Uterus (tissue), 4 donors: ENCODE measurements at places on chromosomes 5 and 9. TPM values are rescaled to one million over a fixed set of nuclear protein-coding genes. Genes with fewer than 3 reads are reported as not detected.

The ANKRD33B gene
- total RNA-seq: 24.1 TPM

The RASGRF2 gene
- total RNA-seq: 10.9 TPM

The SLC27A6 gene
- total RNA-seq: not detected

The PKD2L2 gene
- not detected for total RNA-seq

The CARD9 gene
- total RNA-seq: 2.1 TPM

The SLC4A9 gene
- not detected for total RNA-seq

The LECT2 gene
- not detected for total RNA-seq

The PAPPA gene
- total RNA-seq: 4.2 TPM

The TIGD6 gene
- 6.8 TPM for total RNA-seq

The OR1L1 gene
- total RNA-seq: not detected

The DMRTA1 gene
- total RNA-seq: 0.76 TPM

The SCGB3A1 gene
- total RNA-seq: not detected

- no peak for DNase-seq
These were observed 1.8 kb upstream of the SH2D3C start for GRCh38 chr9:127780126-127780885.

GRCh38 chr5:30838936-30839496, 354.5 kb upstream of the CDH6 start:
- no peak for DNase-seq

- no peak for DNase-seq
These were observed 50.6 kb downstream of the FBXL7 start for GRCh38 chr5:15550502-15551112.

DNA sequence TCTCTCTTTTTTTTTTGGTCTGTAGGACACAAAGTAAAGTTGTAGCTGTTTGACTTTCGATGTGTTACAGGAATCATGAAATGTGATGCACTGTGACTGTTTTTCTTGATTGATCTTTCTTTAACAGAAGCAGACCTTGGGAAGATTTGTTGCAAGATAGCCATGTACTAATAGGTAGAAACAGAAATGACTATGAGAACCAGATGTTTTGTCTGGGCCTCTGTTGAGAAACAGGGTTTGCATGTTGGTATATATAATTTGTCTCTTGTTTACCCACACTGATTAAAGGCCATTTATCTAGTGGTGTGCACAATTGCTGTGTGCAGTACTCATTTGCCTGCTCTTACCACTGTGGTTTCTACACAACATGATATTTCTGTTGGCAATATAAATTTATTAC, 125.1 kb downstream of the HACD4 start:
- no peak for DNase-seq

- no peak for DNase-seq
These were observed 22.3 kb downstream of the NTNG2 start for GRCh38 chr9:132184124-132184523.

- no peak for DNase-seq
These were observed 45.4 kb downstream of the RCL1 start for GRCh38 chr9:4838189-4838546.

GRCh38 chr5:181087309-181087708, 43.7 kb downstream of the OR2V1 start:
- no peak for DNase-seq

DNA sequence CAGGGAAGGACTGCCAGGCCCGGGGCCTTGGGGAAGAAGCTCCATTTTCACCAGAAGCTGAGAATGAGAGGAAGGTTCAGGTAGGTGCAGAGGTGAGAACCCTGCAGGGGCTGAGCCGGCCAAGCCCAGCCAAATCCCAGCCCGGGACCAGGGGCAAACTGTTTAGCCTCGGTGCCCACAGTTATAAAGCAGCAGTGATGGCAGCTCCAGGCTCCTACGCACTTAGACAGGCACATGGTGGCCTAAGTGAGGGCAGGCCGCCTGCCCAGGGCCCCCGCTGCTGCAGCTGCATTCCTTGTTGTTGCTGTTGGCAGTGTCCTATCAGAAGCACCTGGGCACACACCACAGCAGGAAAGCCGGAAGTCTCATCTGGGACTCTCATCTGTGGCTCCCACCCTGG, 159.9 kb upstream of the FOXD4L5 start:
- DNase-seq: no peak

GRCh38 chr5:163706053-163706771, 200.8 kb downstream of the MAT2B start:
- DNase-seq: no peak

DNA sequence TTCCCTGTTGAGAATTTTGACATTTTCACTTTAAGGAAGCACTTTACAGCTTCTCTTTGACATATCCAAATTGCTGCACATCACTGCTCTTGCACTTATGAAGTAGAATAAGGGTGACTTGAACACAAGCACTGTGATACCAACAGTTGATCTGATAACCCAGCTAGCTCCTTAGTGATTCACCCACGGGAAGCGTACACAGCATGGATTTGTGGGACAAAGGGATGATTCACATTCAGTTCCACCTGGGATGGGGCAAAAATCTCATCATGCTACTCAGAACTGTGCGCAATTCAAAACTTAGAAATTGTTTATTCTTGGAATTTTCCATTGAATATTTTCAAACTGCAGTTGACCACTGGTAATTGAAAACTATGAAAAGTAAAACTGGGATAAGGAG, 1565.5 kb upstream of the CDH9 start:
- DNase-seq: no peak

DNA sequence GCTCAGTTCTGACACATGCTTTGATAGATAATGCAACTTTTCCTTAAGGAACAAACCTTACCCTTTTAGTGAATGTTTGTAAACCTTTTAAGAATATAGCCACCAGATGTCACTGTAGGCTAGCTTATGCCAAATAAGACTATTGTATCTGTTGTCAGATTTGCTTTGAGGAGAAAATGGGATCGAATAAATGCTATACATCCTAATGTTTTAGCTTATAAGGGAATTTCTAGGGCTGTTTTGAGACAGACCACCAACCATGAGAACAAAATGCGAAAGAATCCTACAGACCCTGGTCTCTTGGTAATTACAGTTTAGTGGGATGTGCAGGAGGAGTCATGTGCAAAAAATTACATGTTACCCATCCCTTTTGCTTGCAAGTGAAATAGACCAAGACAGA, 127.6 kb upstream of the NMUR2 start:
- DNase-seq: no peak

- no peak for DNase-seq
These were observed 41.9 kb downstream of the SLC22A5 start for GRCh38 chr5:132411304-132412013.

- no peak for DNase-seq
These were observed 1.4 kb downstream of the PPP3R2 start for GRCh38 chr9:101593345-101593744.

- peak; percentile 76 for DNase-seq
These were observed 4.5 kb downstream of the ROR2 start for GRCh38 chr9:91945277-91946085.

GRCh38 chr9:2019723-2020122, 4.6 kb downstream of the SMARCA2 start:
- DNase-seq: no peak

DNA sequence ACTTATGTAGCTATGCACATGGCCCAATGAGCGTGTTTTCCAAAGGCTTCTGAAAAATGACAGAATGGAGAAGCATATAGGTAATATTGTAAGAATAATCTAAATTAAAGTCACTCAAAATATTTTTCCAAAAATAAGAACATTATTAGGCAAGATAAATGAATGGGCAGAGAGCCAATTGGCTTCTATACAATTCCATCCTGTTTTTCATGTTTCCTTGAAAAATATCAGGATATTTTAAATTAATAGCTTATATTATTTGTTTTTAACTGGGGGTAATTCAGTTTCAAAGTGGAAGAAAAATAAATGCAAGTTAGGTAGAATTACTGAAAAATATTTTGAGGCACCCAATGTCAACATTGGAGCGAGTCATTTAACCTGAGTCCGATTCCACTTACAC, 183.5 kb downstream of the PLK2 start:
- no peak for DNase-seq

DNA sequence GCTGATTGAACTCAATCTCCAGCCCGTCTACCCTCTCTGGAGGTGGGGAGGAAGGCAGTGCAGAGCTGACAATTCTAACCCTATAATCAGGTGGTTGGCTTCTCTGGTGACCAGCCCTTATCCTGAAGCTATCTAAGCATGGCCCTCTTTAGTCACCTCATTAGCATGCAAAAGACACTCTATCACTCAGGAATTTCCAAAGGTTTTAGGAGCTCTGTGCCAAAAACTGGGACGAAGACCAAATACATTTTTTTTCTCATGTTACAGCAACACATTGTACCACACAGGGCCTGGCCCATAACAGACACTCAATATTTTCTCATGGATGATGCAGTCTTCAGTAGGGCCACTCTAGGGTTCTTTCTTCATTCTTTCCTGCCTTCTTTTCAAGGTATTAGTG, 118.8 kb upstream of the VLDLR start:
- no peak for DNase-seq
